Right lung (tissue), 10 donors: ENCODE measurements at places on chromosomes 12 and 14. TPM values are rescaled to one million over a fixed set of nuclear protein-coding genes. Genes with fewer than 3 reads are reported as not detected.
A peak's percentile ranks its signal among the peaks of the same experiment; 100 is the strongest.

The KRT73 gene
- 0.19 TPM for polyA plus RNA-seq

The PLEKHA5 gene
- 25.6 TPM for polyA plus RNA-seq

The NEUROD4 gene
- polyA plus RNA-seq: 0.04 TPM

The APOF gene
- polyA plus RNA-seq: not detected

The BICD1 gene
- 13.4 TPM for polyA plus RNA-seq

The REP15 gene
- 2.8 TPM for polyA plus RNA-seq

The LRP10 gene
- polyA plus RNA-seq: 64.5 TPM

The G2E3 gene
- polyA plus RNA-seq: 32.3 TPM

The PDE3A gene
- polyA plus RNA-seq: 7.2 TPM

The CRIP1 gene
- polyA plus RNA-seq: 68.3 TPM

The TAS2R19 gene
- polyA plus RNA-seq: 2.5 TPM

The NANOG gene
- 0.53 TPM for polyA plus RNA-seq

The STXBP6 gene
- polyA plus RNA-seq: 61.9 TPM

DNA sequence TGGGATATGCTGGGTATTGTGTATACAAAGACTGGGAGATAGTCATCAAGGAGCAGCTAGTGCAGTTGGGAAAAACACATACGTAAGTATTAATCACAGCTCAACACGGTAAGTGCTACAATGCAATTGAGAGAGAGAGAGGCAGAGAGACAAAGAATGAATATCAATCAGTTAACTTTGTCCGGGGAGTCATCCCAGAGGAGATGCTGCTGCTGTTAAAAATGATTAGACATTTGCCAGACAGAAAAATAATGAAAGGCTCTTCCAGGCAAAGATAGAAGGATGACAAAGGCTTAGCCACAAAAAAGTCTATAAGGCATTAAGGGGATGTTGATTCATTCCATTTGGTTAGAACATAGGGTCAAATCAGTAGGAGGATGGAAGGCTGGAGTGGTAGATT lies 45.1 kb downstream of the AKAP6 start:
- DNase-seq: no peak

DNA sequence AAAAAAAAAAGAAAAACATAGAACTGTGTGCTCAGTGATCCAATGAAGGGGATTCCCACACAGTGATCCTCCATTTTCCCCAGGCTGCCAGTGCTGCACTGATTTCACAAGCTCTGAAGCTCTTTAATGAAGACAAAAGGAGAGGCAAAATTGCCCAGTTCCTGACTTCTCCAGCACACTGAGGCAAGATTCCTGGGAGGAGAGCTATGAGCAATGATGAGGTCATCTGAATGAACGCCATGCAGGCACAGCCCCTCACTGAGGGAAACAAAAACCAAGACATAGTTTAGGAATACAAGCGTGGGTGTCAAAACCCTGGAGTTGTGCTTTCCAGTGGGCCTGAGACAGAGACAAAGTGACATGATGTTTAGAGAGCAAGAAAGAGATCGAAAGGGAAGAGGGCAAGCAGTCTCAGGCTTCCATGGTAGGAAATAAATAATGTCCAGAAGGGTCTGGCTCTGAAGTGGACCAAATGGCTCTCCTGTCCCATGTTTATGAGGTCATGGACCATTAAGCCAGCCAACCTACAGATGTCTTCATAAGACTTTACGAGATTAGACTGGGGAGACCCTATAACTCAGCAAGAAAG lies 40.9 kb upstream of the SMUG1 start:
- DNase-seq: no peak

DNA sequence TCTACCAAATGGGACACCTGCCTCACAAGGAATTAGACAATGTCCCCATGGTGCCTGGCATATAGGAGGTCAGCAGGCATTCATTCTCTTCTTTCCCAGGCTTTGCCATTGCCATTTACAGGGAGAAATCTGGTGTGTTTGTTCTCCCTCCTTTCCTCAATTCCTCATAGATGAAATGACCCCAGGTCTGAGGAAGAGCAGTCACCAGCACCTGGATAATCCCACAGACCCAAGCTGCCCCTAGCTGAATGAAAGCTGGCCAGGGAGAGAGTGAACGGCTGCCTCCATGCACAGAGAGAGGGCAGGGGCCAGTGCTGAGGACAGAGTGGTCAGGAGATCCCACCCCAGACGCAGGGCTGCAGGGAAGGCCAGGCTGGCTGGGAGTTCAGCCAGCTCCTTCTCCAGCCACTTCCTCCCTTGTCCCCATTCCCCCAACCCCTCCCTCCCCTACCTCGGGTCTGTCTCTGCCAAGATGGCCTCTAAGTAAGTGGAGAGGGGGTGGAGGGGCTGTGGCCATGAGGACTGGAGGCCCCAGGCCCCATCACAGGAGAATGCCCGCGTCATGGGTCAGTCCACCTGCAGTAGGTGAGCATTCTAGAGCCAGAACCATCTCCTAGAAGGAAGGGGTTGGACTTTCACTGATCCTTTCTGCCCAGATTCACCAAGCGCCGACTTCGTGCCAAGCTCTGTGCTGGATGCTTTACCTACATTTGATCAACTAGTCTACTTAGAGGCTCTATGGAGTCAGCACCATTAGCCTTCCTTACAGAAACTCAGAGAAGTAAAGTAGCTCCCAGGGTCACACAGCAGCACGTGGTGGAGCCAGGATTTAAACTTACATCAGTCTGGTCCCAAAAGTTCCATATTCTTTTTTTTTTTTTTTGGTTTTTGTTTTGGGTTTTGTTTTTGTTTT lies 2.0 kb upstream of the KRT4 start:
- DNase-seq: no peak

DNA sequence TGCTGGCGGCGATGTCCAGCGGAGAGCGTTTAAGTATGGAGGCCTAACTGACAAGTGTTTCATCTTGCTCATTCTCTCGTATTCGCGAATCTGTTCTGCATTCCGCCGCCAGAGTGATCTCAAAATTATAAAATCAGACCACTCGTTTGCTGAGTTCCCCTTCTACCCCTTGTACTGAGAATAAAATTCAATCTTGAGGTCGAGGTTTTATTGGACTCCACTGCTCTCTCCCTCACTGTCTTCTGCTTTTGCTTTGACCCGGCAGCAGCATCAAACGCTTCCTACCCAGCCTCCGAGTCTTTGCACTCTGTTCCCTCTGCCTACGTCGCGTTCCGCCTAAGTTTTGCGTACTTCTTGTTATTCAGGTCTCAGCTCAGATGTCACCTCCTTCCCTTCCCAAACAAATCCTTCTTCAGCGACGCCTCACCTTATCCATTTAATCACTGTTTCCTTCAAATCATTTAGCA lies 462 bp downstream of the KNTC1 start:
- DNase-seq: no peak

GRCh38 chr14:67881225-67881624 lies 61.6 kb downstream of the RAD51B start:
- DNase-seq: no peak

GRCh38 chr12:5003025-5003666 lies 40.5 kb upstream of the KCNA5 start:
- no peak for DNase-seq

- DNase-seq: no peak
Measured at GRCh38 chr14:53494587-53494986, 341.5 kb upstream of the DDHD1 start.

DNA sequence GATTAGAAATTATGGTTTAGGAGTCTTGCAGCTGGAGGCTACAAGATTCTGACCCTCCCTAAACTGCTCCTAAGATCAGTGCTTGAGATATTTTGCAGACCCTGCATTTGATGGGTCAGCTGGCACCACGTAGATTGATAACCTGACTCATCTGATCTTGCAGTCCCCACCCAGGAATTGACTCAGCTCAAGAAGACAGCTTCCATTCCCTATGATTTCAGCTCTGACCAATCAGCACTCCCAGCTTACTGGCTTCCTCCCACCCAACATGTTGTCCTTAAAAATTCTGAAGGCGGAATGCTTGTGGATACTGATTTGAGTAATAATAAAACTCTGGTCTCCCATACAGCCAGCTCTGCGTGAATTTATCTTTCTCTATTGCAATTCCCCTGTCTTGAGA lies 23.2 kb upstream of the MTHFD1 start:
- no peak for DNase-seq

DNA sequence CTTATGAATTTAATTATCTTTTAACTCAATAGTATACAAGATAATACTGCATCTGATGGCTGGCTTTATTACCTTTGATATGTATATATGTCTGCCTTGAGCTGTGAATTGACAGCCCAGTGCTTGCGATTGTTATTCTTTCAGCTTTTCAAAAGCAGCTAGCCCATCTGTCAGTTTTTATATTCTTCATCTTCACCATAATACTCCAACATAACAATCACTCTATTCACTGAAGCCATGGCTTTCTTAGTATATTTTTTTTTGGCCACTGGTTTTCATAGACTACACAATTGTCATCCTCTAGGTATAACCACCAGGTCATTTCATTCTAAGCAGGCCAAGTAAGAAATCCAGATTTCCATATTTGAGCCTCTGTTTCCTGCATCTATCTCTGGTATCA lies 1026.1 kb downstream of the FSCB start:
- no peak for DNase-seq

GRCh38 chr12:50613463-50613862 lies 108.7 kb downstream of the DIP2B start:
- no peak for DNase-seq

DNA sequence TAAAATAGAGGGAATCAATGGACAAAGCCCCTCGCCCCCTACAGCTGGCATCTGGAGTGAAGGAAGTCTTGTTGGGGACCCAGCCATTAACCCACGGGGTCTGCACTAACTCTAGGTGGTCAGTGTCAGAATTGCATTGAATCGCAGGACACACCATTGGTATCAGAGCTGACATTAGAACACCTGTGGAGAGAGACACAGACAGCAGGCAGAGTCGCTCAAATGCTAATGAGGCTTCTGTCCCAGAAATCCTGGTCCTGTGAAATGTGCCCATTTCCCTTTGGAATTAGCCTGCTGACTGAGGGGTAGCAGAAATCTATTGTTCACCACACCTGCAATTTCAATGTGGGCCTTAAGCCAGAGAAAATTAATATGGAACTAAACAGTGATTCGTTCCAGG lies 33.0 kb downstream of the TMEM132D start:
- DNase-seq: no peak

GRCh38 chr12:27493260-27493940 lies 30.6 kb upstream of the PPFIBP1 start:
- no peak for DNase-seq

DNA sequence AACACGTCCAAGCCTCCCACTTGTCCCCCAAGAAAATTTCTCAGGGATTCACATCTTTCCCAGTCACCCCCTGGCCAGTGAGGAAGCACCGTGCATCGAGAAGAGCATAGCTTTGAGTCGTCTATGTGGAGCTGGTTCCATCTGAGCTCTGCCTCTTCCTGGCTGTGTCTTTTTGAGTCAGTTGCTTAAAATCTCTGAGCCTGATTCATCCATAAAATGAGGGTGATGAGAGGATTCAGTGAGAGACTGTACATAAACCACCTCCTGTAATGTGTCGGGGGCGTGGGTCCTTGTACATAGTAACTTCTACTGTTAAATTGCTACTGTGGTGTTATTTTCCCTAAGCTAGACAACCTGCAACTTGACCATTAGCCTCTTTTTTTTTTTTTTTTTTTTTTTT lies 13.8 kb downstream of the CD9 start:
- no peak for DNase-seq

DNA sequence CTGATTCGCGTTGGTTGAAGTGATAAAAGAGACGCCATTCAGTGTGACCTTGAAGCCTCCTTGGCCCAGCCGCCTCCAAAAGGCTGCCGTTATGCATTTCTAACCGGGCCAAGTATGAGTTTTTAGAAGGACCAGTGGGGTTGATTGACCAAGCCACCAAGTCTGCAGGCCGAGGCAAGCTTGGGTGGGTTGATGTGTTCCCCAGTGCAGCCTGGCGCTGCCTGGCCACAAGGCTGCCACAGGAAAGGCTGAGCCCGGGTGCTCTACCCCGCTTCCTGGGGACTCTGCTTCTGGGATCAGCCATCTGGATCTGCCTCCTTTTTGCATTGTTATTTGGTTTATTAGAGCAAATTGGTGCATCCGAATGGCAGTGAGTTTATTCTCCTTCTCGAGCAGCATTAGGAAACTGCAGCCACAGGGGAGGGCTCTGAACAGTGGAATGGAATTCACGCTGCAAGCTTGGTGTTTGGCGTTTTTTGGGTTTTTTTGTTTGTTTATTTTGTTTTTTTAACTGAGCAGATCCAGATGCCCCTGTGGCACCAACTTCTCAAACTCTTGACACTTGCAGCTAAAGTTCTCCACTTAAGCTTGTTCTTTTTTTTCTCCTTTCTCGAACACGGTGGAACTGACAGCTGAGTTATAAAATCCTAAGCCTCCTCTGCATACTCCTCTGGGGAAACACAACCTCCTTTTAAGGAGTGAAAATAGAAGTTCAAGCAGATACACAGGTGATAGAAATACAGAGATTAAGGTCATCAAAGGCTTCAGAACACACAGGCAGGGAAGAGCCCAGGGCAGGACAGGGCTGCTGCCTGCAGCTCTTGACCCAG lies 145.4 kb upstream of the FKBP4 start:
- no peak for DNase-seq

DNA sequence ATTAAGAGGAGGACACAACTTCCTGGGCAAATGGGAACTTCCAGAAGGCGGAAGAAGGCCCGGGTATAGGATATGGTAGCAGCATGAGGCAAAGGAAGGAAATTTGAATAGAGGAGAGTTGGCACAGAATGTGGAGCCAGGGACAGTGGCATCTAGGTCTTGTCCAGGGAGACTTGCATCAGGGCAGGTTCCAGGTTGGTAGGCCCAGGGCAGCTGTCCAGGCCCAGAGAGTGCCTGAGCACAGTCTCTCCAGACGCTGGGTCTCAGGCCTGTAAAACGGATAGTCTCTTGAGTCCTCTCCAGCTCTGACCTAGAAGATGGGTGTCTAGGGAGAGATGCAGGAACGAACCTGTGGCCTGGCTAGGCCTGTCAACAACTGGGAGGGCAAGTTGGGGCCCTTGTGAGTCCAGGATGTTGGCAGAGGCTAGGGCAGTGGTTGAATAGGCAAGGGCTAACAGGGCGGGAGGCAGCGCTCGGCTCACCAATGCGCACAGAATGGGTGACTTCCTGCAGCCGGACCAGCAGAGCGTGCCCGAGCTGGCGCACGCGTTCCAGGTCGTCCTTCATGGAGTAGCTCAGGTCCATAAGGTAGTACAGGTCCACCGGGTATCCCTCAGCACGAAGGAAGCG lies 9.9 kb downstream of the ITGB7 start:
- no peak for DNase-seq

GRCh38 chr12:112533528-112533927 lies 114.8 kb downstream of the PTPN11 start:
- no peak for DNase-seq

- peak; percentile 61 for DNase-seq
Measured at GRCh38 chr12:114799574-114800487, 115.9 kb upstream of the TBX3 start.

DNA sequence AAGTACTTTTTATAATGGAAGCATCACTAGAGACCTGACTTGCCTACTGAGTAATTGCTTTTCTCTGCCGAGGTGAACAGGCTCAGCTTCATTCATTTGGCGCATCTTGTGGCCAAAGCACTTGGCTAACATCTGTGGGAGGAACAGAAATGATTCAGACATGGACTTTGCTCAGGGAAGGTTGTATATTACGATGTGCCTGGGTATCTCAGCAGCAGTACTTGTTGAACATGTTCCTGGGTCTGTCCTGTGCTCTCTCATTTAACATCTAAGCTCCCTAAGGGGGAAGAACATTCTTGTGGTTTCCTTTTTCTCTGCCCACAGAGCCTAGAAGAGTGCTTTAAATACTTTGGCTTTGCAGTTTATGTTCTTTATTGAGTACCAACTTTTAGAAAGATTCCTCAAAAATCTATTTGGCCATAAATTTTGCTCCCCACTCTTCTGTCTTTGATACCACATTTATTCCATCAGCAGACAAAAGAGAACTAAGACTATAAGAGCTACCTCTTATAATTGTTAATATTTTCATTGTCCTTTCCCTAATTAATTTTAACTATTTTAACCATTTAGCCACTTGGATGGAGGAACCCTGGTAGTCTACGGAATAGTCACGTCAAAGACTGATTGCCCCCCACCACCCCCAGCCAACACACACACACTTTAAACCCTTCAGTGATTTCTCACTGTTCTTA lies 101.2 kb upstream of the EGLN3 start:
- no peak for DNase-seq
